CD4-positive, alpha-beta T cell treated with Interleukin-6 for 4 hours (primary cell): ENCODE measurements at places on chromosomes 7 and 10.

DNA sequence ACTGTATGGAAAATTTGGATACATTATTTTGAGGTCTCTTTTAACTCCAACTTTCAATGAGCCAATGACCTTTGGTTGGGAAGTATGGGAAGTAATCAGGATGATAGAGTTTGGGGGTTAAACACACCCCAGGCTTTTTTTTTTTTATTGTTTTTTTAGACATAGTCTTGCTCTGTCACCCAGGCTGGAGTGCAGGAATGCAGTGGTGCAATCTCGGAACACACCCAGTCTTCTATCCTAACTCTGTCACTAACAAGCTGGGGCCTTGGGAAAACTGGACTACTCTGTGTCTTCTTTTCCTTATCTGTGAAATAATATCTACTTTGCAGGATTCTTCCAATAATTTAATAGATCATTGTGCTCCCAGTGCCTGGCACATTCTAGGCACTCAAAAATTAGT is 37.6 kb upstream of the AGBL3 start:
- no peak for DNase-seq

DNA sequence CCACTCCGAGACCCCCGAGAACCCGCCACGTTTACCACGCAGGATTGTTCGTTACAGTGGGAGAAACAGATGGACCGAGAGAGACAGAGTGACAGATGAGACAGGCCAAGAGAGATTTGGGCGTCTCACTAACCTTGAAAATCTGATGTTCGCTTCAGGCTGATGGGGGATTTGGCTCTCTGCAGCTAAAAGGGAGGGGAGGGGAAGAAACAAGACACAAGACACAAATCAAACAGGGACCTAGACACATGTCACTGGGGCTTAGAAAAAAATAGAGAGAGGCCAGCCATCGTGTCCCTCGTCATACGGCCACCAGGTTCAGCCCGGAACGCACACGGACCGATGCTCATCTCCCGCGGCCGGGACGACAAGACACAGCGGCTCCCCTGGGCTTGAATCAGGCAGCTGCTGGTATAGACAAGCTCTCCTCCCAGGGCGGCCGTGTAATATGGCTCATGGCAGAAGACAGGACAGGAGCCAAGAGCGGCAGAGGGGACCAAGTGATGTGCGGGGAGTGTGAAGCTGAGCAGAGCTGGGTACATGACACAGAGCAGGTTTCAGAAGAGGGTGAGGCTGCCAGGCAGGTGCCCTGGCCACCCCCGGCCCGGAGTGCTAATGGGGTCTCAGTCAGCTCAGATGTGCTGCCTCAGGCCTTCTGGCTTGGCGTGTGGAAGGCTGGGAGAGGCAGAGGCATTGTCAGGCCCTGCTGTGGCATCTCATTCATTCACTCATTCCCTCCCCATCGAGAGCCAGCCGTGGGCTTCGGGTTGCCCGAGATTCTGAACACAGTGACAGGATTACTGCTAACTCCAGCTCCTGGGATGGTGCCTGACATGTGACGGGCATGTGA is 88.5 kb upstream of the GNA12 start:
- DNase-seq = no peak

GRCh38 chr7:40760987-40761386 is 626.2 kb downstream of the SUGCT start:
- no peak for DNase-seq

GRCh38 chr10:59628456-59628855 is 81.2 kb downstream of the SLC16A9 start:
- no peak for DNase-seq

- no peak for DNase-seq
Observed at GRCh38 chr10:120616311-120616911, 159.4 kb downstream of the PLPP4 start.

- no peak for DNase-seq
Observed at GRCh38 chr7:68238204-68238805, 1241.7 kb downstream of the TYW1 start.

DNA sequence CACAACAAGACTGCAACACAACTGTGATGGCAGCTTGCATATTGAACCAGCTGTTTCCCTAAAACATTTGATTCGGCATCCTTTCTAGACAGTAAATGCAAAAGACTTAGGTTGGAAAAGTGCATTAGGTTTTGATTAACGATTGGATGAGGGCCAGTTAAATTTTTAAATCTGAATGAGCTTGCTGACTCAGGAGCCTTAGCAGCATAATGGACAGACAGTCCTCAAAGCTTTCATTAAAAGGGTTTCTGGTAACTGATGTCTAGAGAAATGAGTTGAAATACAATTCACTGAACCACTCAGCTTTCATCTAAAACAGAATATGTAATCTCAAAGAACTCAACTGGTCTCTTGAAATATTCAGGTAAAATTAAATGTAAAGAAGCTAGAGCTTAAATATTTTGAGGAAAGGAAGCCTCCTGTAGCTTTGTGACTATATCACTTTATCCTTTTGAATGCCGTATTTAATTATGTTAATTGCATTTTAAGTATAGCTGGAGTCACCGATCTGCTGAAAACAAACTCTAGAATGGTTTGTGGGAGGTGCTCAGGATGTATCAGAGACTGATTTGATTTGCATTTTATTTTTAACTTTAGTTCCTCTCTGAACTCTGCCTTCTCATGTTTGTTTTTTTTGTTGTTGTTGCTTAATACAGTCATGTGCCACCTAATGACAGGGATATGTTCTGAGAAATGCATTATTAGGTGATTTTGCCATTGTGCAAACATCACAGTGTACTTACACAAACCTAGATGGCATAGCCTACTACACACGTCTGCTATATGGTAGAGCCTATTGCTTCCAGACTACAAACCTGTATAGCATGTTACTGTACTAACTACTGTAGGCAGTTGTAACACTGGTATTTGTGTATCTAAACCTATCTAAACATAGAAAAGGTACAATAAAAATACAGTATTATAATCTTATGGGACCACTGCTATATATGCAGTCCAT is 29.2 kb upstream of the ATRNL1 start:
- DNase-seq = no peak
